ENCODE measurements at places on chromosomes 3 and 15.

DNA sequence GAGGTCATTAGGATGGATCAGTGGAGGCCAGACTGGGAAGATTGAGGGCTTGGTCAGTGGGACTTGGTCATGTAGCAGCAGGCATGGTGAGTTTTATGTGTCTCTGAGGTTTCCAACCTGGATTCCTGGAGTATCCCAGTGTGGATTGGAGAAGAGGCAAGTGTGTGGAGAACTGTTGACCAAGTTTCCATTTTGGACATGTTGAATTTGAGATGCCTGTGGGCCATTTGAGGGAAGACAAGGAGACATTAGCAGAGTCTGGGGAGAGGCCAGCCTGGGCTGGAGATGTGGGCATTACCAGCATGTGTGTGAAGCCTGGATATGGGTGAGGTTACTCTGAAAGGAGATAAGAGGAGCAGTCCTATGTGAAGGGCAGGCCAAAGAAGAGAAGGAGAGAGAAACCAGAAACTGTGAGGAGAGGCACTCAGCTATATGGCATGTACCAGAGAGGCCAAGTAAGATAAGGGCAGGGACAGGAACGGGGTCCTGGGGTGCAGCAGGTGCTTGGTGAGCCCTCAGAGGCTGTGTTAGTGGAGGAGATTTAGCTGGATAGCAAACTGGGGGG is 4.3 kb downstream of the SLC25A38 start:
- no peak for DNase-seq

- no peak for DNase-seq
These were observed 1.1 kb upstream of the LPP start for GRCh38 chr3:188152660-188153436.

DNA sequence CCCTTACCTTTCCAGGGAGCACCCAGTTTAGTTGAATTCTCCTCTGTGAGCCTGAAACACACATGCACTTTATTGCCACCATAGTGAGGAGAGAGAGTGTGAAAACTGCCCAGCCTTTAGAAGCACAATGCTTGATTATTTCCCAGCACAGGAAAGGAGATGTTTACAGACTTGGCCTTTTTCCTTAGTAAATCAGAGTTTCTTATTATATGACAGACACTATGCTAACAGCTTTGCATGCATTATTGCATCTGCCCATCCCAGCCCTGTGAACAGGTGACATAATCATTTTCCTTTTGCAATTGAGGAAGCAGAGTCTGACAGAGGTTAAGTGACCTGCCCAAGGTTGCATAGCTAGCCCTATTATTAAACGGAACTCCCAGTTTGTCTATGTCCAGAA is 36.5 kb downstream of the CAPN3 start:
- DNase-seq, result no peak

DNA sequence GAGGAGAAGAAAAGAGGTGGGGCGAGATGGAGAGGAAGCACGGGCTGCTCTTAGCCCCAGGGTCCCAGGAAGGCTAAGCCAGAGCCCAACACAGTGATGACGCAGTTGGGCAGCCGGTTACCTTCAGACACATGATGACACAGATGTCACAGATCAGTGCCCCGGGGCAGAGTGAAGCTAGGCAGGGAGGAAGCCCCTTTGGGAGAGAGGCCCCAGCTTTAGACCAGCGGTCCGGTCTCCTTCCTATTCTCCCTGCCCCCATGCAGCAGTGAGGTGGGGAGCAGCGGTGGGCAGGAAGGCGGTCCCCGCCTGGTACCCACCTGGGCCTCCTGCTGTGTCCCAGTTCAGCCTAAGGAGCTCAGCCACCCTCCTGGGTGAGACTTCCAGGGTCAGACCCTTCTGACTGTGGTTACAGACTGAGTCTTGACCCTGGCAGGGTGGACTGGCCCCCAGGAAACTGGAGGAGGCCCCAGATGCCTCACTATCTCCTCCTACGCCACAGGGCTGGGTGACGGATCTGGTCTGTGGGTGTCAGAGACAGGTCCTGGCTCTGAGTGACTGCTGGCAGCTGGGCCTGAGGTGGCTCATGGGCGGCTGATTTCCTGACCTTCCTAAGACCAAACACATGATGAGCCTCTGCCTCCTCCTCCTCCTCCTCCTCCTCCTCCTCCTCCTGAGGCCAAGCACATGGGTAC is 38.8 kb upstream of the LINGO1 start:
- DNase-seq, result no peak

GRCh38 chr3:124322966-124323365 is 331.0 kb upstream of the ROPN1 start:
- DNase-seq, result no peak

DNA sequence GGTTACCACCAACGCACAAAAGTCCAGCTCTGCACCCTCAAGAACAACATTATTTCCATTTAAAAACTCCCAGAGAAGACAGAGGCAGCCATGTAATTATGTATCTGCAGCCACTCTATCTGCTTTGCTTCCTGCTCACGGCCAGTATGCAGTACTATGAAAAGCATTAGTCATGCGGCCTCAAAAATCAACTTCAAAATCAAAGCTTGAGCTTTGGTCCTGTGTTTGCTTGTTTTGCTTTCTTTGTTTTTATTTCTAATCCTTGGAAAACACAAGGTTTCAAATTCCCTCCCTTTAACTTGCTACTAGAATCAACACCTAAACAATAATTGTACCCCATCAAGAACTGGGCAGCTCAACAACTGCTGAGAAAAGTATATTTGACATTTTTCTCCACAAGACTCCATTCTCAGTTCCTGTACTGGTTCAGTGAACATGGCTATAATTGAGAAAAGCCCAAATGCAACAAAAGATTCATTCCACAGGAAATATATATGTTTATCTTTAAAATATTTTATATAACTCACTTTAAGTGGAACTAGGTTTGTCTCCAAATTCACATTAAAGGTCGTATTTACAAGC is 37.6 kb downstream of the GBE1 start:
- DNase-seq, result no peak

GRCh38 chr3:141292356-141293058 is 60.9 kb downstream of the PXYLP1 start:
- DNase-seq, result no peak

DNA sequence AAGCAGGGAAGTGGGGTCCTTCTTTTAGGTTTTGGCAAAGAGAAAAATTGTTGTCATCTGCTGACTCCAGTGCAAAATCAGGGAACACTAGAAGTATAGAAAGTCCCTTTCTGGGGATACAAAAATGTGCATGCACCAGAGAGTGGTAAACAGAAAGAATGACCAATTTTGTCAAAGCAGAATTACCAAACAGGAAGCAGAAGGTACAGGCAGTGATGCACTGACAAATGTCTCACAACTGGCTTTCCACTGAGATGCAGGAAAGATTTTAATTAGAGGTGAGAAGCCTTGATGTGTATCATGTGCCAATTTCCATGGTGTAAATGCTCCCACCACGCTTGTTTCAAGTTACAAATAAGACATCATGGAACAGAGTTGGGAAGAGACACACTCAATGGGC is 66.0 kb downstream of the TRIM69 start:
- no peak for DNase-seq

DNA sequence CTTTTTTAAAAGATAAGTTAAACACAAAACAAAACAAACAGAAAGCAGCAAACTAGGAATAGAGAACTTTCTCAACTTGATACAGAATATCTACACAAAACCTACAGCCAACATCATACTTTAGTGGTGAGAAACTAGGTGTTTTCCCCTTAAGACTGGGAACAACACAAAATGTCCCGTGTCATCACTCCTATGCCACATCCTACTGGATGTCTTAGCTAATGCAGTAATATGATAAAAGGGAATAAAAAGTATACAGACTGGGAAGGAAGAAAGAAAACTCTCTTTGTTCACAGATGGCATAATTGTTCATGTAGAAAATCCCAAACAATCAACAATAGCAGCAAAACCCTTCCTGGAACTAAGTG is 45.9 kb downstream of the TMEM45A start:
- DNase-seq, result no peak

DNA sequence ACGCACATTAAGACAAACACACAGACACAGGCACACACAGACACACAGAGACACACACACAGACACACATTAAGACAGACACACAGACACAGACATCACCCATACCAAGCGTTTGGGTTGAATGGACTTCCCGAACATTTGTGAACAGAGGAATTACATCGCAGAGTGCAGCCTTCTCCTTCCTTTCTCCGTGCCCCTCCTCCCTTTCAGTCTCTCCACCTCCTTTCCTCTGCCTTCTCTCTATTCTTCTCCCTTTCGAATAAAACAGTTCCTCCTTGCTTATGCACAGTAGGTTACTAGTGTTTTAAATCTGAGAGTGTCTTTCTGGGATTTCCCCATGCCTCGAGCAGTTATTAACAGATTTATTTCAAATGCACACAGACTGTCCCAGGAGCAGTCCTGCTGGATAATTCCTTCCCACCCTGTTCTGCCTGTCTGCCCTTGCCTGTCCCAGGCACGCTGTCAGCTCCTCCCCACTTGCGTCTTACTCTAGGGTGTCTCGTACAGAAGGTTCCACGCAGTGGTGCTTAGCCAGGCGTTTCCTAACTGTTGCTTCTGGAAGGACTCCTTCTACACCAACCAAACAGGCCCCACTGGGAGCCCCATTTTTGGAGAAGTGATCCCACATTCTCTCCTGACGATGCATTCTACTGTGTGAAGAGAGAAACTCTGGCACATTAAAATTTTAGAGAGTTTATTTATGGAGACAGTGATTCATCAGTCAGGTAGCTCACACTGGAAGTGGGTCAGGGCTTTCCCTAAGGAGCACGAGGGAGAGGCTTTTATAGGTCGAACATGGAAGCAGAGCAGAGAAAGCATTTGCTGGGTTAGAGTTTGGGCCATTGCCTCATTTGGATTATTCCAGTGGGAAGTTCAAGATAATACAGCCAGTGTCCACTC is 163.8 kb downstream of the SV2B start:
- DNase-seq, result no peak
